Calu3 (cell line): ENCODE measurements at places on chromosomes 3 and 15. TPM values are rescaled to one million over a fixed set of nuclear protein-coding genes. Genes with fewer than 3 reads are reported as not detected.

- DNase-seq, result no peak
Measured at GRCh38 chr3:120180731-120181412, 86.6 kb upstream of the GSK3B start.

GRCh38 chr3:169008776-169009358, 654.6 kb downstream of the MECOM start:
- DNase-seq, result no peak

DNA sequence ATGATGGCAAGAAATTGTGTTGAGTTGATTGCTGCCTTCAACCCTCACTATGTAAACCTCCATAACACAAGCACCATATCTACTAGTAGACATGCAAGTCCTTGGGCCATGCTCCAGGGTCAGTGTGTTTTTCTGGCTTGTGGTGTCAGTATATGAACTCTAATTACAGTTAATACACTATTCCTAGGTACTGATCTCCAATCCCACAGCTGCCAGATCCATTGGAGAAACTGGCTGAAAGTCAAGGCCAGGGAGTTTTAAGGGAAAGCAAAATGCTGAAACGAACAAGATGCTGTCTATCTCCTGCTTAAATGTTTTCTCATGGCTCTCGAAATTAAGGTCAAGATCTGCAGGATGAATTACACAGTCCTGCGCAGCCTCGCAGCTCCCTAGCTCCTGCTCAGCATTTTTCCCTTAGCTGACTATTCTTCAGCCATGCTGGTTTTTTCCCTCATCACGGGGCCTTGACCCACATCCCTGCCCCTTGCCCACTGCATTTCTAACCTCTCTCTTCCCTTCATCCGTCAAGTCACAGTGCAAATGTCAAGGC, 425.0 kb upstream of the ADAMTS9 start:
- DNase-seq, result no peak

GRCh38 chr3:127457546-127458145, 132.9 kb downstream of the TPRA1 start:
- DNase-seq, result no peak

The IMPG2 gene
- total RNA-seq, result 0.50 and 0.78 TPM in 2 replicates

DNA sequence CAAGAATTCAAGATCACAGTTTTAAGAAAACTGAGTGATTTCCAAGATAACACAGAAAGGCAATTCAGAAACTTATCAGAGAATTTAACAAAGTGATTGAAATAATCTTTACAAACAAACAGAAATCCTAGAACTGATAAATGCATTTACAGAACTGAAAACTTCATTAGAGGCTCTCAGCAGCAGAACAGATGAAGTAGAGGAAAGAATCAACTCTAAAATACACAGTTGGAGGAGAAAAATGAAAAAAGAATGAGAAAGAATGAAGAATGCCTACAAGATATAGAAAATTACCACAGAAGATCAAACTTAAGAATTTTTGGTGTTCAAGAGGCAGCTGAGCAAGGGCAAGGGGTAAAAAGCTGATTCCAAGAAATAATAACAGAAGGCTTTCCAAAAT, 168.8 kb downstream of the POLR2M start:
- DNase-seq, result no peak

The ELL3 gene
- 1.3 and 2.0 TPM in 2 replicates for total RNA-seq

DNA sequence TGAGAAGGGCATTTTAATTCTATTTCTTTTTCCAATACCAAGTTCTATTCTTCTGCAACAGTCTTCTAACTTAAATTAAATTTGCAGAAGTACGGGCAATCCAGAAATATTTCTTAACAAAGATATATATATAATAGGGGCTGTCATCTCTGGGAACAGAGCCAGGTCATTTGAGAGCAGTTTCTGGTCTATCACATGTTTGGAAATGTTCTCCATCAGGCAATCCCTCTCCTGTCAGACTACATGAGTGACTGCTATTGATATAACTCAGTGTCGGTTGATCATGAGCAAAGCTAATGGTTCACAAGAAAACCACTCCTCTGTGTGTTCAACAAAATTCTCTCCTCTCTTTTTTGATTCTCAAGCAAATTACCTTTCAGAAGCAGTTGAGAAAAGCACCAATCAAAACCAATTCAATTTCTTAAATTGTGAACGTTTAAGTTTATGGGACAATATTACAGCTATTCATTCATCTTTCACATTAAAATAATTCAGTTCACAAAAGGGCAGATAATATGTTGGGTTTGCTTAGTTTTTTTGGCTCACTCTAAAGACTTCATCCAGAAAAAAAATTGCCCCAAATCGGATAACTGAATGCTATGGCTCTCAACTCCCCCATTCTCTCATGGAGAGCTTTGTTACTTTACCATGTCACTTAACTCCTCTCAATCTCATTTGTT, 152.9 kb upstream of the TGFBR2 start:
- no peak for DNase-seq

The NANOGP8 gene
- not detected in 2 replicates for total RNA-seq
